ENCODE measurements at places on chromosomes 11 and 22.
A peak's percentile ranks its signal among the peaks of the same experiment; 100 is the strongest.

GRCh38 chr11:96199563-96200025 lies 143.4 kb downstream of the MAML2 start:
- DNase-seq: no peak

GRCh38 chr11:16440136-16440535 lies 83.8 kb upstream of the SOX6 start:
- no peak for DNase-seq

GRCh38 chr11:5577101-5577500 lies 3.6 kb upstream of the OR52B6 start:
- no peak for DNase-seq

- no peak for DNase-seq
Measured at GRCh38 chr11:69466039-69466438, 15.4 kb upstream of the LINC01488 start.

DNA sequence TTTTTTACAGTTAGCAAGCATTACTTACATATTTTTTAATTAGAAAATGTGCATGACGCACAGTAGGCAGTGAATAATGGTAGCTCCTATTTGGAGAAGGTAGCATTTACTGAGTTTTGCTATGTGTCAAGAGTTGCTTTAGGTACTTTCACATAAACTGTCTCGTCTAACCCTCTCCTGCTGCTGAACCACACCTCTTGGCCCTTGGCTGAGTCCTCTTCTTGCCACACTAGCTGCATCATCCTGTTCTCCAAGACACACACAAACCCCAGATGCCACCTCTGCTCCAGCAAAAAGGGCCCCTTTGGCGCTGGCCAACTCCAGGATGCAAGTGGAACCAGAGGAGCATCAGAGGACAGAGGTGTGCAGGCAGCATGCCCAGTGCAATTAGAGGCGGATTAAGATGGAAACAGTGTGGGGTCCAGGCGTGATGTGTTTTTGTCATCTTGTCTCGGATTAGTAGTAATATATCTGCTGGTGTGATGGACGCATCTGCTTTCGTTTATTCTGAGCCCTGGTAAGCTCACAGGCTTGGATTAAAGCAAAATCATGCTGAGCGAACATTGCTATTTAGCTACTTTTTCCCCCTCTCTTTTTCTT lies 367.0 kb upstream of the CADM1 start:
- no peak for DNase-seq

DNA sequence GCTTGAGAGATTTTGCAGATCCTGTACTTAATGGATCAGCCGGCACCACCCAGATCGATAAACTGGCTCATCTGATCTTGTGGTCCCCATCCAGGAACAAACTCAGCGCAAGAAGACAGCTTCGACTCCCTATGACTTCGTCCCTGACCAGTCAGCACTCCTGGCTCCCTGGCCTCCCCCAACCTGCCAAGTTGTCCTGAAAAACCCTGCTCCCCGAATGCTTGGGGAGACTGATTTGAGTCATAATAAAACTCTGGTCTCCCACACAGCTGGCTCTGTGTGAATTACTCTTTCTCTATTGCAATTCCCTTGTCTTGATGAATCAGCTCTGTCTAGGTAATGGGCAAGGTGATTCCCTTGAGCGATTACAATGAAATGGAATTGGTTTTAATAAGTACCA lies 29.5 kb downstream of the OR2AG2 start:
- DNase-seq: peak; percentile 62

GRCh38 chr11:116888884-116889549 lies 51.6 kb upstream of the APOA1 start:
- DNase-seq: no peak

DNA sequence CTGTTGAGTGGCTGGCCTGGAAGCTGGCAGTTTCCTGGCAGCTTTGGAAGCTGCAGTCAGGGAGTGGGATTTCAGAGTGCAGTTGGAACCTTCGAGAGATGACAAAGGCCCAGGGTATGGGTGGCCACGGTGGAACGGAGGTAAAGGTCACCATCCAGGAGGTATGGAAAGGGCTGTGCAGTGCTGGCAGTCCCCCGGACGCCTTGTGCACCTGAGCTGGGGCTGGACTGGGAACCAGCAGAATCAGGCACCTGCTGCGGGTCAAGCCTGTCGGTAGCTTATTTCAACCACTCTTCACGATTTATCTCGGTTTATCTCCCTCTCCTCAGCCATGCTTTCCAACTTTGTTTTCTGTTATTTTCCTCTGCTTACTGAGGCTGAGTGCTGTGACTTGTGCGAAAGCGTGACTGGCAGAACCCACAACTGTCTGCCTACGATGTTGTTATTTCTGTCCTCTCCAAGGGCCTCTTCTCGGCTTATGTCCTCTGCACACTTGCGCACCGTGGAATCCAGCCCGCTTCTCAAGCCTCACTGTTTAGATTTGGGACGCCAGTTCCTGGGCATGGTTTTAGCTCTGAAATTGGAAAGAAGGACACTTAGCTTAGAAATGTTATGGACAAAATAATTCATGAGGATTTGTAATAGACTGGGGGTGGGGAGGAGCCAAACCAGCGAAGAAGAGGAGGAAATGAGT lies 24.0 kb upstream of the ATXN10 start:
- no peak for DNase-seq

DNA sequence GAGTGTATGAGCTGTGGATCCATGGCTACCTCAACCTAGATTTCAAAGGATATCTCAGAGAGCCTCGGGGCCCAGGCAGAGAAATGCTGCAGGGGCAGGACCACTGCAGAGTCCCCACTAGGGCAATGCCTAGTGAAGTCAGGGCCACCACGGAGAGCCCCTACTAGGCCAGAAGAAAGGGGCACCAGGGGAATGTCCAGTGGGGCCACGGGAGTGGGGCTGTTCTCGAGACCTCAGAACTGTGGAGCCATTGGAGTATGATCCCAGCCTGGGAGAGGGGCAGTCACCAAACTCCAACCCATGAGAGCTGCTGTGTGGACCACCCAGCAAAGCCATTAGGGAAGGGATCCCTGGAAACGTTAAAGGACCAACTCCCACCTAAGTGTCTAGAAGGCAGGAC lies 24.5 kb downstream of the RTL6 start:
- no peak for DNase-seq

GRCh38 chr22:19889951-19890350 lies 35.3 kb upstream of the GNB1L start:
- no peak for DNase-seq

DNA sequence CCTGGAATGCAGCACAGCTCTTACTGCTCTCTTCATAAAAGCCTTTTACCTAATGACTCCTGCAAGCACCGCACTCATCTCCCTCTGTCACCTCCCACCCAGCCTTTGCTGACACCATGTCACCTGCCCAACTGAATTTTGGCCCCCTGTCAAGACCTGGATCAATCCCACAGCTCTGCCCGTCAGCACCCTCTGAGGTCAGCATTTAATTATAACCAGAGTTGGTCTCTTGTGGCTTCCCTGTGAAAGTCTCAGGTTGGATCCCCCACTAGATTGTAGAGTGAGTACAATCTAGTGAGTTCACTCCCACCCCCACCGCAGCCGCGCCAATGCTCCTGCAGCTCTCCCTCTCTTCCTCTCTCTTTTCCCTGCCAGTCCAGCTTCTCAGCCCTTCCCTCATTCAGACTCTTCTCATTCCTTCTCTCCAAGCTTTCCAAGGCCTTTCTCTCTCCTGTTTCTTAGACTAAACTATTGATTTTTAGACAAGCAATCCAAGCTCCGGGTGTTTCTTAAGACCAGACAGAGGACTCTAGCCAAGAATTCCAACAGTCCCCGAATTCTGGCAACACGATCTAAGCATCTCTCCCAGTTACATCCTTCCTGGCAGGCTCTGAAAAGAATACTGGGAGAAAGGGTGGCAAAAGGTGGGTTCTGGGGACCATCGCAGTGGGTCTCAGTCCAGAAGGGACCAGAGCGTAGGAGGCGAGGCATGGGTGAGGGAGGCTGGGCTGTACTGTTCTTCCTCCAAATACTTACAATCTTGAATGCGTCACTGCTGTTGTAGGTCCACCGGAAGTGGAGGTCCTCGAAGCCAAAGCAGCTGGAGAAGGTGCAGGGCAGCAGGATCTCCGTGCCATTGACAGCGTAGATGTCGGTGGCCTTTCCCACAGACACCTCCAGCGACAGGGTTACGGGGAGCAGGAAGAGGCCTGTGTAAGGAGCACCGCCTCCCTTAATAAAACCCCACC lies 8.0 kb downstream of the SCN4B start:
- no peak for DNase-seq

GRCh38 chr11:127017482-127017881 lies 16.9 kb upstream of the KIRREL3 start:
- DNase-seq: no peak

DNA sequence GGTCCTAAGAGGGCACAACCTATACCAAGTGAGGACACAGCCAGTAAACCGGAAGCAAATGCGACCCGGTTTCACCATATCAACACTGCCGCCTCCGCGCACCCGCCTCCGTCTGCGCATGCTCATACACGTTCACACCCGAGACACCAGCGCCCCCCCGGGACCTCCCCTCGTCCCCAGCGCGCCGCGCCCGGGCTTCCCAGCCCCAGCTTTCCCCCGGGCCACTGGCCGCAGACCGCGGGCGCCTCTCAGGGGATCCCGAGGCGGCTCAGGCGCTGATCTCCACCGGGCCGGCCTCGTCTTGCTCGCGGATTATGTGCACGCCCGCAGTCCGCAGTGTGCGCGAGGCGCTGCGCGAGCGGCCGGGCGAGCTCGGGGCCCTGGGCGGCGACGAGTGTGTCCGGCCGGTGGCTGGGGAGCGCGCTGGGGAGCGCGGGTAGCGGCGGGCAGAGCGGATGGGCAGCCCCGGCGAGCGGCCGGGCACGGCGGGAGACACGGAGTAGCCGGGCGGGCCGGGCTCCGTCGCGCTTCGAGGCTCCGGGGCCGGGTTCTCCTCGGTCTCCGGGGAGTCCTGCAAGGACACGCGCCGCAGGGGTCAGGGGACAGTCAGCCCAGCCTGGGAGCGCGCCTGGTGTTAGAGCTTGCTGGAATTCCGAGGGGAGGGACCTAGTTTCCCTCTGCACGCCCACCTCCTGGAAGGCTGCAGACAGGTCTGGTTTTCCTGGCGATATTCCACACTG lies 2.0 kb downstream of the HEPN1 start:
- DNase-seq: peak; percentile 88

- DNase-seq: no peak
Measured at GRCh38 chr11:122071709-122072202, 44.3 kb downstream of the BLID start.

Data from activated CD8-positive, alpha-beta memory T cell treated with anti-CD3 and anti-CD28 coated beads, Interleukin-2, amount 50 U/mL, for 48 hours (primary cell).